ENCODE measurements at places on chromosomes 12 and 14.
A peak's percentile ranks its signal among the peaks of the same experiment; 100 is the strongest.

DNA sequence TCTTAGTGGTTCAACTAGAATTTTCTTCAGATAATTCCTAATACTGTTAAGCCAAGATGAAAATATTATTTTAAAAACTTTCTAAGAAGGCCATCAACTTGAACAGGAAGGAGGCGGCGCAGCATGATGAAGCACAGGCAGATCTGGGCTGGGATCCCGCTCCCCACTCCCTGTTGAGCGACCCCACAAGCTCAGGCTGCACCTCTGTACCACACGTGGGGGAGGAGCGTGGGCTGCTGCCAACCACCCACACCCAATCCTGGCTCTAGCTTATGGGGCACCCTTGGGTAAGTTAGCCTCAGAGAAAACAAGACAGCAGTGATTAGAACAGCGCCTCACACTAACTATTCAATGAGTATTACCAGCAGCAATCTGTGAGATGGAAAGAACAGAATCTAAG is 6.0 kb downstream of the MTERF2 start:
- DNase-seq = no peak

DNA sequence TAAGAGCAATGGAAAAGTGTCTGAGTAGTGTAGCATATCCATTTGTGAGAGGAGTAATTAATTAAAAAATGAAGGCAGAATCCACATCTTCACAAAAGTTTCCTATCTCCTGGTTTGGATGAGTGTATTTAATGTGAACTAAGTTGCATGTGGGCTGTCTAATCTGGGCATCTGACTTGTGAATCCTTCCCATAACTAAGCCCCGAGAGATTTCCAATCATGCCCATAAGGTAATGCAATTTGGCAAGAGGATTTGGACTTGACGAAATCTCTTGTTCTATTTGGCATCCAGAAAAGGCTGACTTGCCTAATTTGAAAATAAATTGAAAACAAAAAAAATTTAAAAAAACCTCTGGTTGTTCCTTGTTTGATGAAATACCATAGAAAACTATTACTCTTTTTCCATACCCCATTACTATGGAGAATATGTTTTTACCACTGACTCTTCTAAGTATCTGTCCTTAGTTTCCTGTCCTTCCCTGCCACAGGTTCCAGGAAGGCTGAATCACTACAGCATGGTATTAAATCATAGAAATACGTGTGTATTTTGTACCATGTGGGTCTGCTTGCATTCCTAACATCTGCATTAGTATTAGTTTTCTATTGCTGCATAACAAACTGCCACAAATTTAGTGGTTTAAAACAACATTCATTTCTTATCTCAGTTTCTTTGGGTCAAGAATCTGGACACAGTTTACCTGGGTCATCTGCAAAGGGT is 48.4 kb downstream of the ETV6 start:
- no peak for DNase-seq

GRCh38 chr12:4293299-4293965 is 19.9 kb downstream of the CCND2 start:
- no peak for DNase-seq

GRCh38 chr12:2051700-2052621 is 826 bp upstream of the CACNA1C start:
- no peak for DNase-seq

GRCh38 chr14:100117026-100117425 is 42.4 kb downstream of the DEGS2 start:
- DNase-seq = no peak

DNA sequence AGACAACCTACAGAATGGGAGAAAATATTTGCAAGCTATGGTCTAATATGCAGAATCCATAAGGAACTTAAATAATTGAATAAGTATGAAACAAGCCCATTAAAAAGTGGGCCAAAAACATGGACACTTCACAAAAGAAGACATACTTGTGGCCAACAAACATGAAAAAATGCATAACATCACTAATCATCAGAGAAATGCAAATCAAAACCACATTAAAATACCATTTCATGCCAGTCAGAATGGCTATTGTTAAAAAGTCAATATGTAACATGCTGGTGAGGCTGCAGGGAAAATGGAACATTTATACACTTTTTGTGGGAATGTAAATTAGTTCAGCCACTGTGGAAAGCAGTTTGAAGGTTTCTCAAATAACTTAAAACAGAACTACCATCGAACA is 945.4 kb upstream of the FLRT2 start:
- no peak for DNase-seq

- DNase-seq = peak; percentile 33
Observed at GRCh38 chr14:96509457-96510090, 7.4 kb downstream of the PAPOLA start.

GRCh38 chr12:87728931-87729593 is 300.1 kb downstream of the C12orf50 start:
- DNase-seq = no peak

GRCh38 chr12:92947589-92948215 is 18.6 kb upstream of the EEA1 start:
- no peak for DNase-seq

GRCh38 chr14:93044121-93044520 is 71.6 kb downstream of the ITPK1 start:
- DNase-seq = no peak

GRCh38 chr12:85559536-85559935 is 276.7 kb downstream of the RASSF9 start:
- DNase-seq = no peak

- no peak for DNase-seq
Observed at GRCh38 chr14:102238131-102238530, 66.8 kb downstream of the MOK start.

GRCh38 chr14:54282849-54283248 is 114.0 kb upstream of the CDKN3 start:
- no peak for DNase-seq

GRCh38 chr14:105479431-105480158 is 5.0 kb downstream of the CRIP2 start:
- DNase-seq = no peak

- no peak for DNase-seq
Observed at GRCh38 chr12:67646775-67647174, 1.8 kb upstream of the DYRK2 start.

DNA sequence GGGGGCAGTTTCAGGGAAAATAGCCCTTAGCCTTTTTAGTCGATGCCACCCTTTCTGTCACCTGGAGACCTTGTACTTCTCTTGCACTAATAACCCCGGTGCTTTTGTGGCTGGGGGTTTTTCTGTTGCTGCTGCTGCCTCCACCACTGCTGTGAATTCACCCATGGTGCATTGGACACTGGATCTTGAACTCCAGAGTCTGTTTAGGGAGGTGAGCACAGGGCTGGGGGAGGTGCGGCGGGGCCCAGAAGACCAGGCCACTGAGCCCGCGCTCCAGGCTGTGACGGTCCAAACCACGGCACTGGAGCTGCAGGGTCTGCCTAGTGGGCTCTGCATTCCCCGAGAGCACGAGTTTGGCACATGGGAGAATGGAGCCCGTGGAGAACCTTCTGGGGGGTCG is 100.6 kb downstream of the NINJ2 start:
- no peak for DNase-seq

DNA sequence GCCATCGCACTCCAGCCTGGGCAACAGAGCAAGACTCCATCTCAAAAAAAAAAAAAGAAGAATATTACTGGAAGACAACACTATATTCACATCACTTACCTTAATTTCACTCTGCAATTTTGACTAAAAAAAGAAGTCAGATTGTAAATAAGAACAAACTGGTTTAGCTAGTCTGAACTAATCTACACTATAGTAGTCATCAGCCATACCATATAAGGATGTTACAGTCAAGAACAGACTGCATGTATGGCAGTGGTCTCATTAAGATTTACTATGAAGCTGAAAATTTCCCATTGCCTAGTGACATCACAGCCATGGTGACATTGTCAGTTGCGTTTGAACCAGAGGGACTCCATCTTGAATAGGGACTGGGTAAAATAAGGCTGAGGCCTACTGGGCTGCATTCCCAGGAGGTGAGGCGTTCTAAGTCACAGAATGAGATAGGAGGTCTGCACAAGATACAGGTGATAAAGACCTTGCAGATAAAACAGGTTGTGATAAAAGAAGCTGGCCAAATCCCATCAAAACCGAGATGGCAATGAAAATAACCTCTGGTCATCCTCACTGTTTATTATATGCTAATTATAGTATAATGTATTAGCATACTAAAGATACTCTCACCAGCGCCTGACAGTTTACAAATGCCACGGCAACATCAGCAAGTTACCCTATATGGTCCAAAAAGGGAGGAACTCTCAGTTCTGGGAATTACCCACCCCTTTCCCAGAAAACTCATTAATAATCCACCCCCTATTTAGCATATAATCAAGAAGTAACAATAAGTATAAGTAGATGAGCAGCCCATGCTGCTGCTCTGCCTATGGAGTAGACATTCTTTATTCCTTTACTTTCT is 51.2 kb downstream of the OSBPL8 start:
- no peak for DNase-seq

DNA sequence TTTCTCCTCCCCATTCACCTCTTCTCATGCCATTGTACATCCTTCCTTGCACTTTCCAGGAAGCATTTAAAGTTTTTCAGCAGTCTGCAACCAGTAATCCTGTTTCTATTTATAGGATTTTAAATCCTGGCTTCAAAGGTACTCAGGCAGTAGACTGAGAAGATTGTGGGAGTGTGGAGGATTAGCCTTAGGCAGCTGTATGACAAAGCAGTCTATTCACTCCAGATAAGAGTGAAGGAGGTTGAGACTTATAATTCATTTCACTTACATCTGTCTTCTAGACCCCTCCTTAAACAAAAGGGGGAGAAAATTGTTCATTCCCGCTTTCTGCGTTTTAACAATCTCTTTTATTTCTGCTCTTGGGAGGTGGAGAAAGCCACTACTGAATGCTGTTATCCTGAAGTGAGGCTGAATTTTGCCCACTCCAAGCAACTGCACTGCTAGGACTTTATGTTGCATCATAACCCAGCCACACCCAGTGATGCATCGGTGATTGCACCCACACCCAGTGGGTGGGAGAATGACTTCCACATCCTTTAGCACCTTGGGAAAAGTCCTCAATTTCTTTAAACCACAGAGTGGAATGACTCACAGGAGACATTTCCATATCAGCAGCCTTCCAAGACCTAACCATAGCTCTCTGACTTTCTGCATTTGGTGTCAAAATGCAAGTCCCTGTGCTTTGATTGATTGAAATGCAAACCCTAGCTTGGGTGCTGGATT is 382.5 kb upstream of the ATP2B1 start:
- peak; percentile 96 for DNase-seq

- DNase-seq = peak; percentile 23
Observed at GRCh38 chr14:67722293-67722692, 20.6 kb downstream of the RDH12 start.

GRCh38 chr14:91112194-91112593 is 1.7 kb upstream of the DGLUCY start:
- DNase-seq = no peak

DNA sequence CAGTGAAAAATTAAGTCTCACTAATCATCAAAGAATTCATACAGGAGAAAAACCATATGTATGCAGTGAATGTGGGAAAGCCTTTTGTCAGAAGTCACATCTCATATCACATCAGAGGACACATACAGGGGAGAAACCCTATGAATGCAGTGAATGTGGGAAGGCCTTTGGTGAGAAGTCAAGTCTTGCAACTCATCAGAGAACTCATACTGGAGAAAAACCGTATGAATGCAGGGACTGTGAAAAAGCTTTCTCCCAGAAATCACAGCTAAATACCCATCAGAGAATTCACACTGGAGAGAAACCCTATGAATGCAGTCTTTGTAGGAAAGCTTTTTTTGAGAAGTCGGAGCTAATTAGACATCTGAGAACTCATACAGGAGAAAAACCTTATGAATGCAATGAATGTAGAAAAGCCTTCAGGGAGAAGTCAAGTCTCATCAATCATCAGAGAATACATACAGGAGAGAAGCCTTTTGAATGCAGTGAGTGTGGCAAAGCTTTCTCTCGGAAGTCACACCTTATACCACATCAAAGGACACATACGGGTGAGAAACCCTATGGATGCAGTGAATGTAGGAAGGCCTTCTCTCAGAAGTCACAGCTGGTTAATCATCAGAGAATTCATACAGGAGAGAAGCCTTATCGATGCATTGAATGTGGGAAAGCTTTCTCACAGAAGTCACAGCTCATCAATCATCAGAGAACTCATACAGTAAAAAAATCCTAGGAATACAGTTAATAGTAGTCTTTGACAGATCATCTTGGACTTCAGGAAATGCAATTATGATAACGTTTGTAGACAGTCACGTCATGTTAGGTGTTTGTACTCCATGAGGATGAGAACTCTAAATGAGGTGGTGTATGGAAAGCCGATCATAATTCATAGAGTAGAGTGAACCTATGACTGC is 21.1 kb downstream of the ZNF84 start:
- no peak for DNase-seq

GRCh38 chr12:55718015-55718414 is 2.2 kb downstream of the BLOC1S1 start:
- no peak for DNase-seq

- no peak for DNase-seq
Observed at GRCh38 chr12:76789335-76790050, 25.6 kb downstream of the ZDHHC17 start.

- no peak for DNase-seq
Observed at GRCh38 chr14:94474581-94475031, 1.4 kb downstream of the SERPINA9 start.

- no peak for DNase-seq
Observed at GRCh38 chr14:66249544-66249943, 236.6 kb upstream of the CCDC196 start.

GRCh38 chr12:124637163-124637562 is 69.8 kb upstream of the NCOR2 start:
- DNase-seq = no peak

DNA sequence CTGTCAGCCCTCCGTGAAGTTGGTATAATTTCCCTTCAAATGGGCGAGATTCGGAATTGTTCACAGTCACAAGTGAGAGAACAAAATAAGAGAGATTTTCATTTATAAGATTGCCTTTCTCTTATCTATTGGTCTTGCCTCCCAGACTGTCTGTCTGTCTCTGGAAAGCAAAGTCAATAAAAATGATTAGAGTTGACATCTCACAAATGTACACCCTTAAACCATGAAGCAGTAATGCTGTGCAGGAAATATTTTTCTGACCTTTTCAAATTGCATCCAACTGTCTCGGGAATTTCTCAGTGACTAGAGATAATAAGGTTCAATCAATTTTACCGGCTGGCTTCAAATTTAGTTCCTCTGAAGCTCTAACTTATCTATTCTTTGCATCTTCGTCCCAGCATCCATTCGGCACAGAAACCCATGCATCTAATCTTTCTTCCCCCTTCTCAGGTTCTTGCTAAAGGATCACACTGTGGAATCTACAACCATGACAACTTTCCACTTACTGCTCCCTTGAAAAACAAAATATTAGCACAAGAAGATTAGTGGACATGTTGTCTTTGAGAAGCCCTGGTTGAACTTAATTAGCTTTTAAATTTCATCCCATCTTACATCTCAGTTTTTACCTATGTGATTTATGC is 93.1 kb downstream of the RMST start:
- DNase-seq = no peak
